ENCODE measurements at places on chromosomes 7 and 10.

- DNase-seq: no peak
Measured at GRCh38 chr7:50147951-50148808, 55.1 kb upstream of the ZPBP start.

DNA sequence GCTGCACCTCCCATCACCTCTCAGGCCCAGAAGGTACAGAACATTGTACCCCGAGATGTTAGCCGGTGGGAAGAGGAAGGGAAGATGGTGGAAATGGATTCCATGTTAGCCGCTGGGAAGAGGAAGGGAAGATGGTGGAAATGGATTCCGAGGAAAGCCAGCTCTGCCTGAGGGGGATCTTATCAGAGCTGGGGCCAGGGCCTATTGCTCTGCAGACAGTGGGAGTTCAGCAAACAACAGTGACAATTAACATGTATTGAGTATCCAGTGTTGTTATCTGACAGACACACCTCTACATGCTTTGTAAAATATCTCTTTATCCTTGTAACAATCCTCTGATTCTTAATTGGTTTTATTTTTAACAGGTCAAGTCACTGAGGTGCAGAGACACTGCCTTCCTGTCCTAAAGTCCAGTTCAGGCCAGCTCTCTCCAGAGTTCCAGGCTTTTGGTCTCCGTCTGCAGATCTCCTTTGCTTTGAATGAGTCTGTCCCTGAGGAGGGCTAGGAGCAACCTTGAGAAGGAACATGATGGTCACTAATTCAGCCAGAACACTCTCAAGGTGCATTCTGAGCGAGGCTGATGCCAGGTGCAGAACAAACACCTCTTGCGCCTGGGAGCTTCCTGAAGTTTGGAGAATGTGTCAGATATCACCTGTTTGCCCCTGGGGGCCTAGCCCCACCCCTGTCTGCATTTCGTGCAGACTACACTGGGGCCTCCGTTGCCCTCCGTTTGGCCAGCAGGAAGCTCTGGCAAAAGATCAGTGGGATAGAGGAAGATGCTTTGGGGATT is 82.4 kb upstream of the PODXL start:
- no peak for DNase-seq

DNA sequence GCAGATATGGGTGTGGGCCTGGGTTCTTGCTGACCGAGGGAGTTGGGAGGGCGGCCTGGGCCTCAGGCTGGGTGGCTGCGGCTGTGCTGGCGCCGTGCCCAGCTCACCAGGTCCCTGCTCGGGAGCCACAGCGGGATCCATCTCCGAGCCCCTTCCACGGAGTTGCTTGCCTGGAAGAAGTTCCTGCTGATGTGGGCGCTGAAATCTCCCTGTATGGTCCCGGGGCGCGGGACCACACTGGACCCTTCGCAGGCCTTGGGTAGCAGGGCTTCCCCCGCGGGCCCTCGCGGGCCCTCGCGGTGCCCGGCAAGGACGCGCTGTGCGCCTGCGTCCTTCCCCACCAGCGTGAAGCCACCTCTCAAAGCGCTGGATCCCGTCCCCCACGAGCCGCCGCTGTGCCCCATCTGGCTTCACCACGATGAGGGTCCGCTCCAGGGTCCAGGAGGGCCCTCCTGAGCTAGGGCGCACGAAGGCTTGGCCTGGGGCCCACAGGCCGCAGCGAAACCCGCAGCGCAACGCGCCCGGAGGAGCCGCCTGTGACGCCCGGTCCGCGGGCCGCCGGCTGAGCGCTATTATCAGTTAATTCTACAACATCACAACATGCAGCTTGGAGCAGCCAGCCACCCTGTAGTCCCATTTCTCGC is 31.5 kb downstream of the RAB19 start:
- no peak for DNase-seq

DNA sequence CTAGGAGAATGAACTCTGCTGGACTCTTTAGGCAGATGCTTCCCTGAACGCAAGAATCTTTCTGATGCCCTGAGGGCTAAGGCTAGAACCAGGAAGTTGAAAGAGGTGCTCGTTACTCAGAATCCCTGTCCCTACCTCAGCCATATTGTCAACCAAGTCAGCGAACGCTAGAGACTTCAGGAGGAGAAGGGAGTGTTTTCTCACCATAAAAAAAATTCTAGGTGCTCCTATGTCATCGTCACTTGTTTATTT is 359.4 kb downstream of the PRPF18 start:
- DNase-seq: no peak
